ENCODE measurements at places on chromosomes 5 and 9.

DNA sequence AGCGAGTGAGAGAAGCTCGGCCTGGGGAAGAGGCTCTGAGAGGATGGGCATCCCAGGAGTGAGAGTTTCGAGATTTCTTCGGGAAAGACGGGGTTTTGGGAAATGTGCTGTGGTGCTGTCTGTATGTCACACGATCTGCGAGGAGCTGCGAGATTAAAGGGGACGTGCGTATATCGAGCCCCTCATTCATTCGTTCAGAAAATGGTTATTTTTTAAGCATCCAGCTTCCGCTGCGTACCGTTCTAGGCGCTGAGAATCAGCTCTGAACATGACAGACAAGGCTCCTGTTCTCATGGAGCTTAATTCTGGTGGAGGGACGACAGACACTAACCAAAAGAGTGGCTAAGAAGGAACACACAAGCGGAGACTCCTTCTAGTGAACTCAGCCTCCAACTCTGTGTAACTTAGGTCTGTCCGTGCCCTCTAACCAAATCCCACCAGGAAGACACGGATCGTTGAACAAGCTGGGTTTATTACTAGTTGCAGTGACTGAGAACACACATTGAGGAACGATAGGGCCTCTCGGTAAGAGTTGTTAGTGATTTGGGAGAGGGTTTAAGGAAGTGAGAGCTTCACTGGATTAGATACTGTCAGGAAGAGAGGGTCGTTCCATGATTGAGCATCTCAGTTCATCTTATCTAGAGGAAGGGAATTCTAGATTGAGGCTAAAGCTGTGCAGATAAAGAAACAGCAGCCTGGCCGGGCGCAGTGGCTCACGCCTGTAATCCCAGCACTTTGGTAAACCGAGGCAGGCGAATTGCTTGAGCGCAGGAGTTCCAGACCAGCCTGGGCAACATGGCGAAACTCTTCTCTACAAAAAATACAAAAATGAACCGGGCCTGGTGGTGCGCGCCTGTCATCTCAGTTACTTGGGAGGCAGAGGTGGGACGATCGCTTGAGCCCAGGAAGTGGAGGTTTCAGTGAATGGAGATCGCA lies 1.0 kb upstream of the FBXW11 start:
- DNase-seq, result no peak

DNA sequence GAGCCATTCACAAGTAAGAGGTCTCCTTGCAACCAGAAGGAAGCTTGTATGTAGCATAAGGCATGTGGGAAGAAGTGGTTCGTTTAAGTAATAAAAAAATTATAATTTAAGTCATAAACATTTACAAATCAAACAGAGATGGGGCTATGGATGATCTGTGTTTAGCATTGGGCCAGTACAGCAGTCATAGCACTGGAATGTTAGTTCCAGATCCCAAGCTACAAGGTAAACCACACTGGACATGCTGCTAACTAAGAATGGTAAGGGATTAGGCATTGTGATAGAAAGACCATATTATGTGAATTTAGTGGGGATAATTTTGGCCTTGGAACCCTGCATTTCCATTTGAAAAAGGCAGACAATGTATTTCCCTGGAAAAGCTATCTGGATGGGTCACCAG lies 170.4 kb upstream of the KCNN2 start:
- DNase-seq, result no peak

DNA sequence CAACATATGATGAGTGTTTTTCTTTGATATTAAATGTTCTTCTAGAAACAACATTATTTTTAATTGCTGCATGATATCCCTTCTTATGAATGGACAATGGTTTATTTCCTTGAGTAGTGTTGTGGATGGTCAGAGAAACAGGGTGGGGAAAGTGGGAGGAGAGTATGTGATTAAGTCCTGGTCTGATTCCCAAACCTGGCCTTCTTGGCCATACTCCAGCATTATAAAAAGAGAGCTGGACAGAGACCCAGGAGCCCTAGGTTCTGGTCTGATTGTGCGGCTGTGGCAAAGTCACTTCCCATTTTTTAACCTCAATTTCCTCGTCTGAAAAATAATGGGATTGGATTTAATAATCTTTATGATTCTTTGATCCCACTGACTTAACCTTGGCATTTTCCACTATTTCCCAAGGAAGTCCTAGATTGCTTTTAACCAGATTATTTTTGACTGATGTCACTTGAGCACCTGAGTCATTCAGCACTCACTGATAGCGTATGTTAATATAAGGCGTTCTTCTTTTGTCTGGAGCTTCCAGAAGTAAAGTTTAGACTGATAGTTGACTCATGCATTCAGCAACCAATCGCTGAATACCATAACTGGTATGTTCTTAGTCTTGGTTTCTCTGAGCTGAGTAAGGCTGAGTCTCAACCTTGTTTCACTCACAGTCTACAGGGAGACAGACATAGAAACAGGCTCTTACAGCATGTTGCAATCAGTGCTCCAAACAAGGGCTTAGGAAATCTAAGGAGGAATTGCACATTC lies 26.2 kb downstream of the OSMR start:
- DNase-seq, result no peak

DNA sequence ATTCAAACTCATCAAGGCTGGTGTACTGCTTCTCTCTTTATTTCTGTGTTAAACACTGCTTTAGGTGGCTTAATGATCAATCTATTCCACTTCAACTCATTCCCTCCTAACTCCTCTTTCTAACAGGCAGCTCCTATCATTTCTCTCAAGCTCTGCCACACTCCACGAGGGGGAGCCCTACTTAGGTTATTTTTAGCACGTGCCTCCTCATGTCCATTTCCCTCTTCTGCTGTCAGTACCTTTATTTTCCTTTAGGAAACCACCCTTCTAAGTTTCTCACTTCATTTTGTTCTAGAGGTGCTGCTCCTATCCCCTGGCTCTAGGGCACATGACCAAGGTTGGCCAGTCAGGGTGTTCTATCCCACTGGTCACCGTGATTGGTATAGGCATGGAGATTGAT lies 6.7 kb upstream of the BRINP1 start:
- DNase-seq, result peak; percentile 24

DNA sequence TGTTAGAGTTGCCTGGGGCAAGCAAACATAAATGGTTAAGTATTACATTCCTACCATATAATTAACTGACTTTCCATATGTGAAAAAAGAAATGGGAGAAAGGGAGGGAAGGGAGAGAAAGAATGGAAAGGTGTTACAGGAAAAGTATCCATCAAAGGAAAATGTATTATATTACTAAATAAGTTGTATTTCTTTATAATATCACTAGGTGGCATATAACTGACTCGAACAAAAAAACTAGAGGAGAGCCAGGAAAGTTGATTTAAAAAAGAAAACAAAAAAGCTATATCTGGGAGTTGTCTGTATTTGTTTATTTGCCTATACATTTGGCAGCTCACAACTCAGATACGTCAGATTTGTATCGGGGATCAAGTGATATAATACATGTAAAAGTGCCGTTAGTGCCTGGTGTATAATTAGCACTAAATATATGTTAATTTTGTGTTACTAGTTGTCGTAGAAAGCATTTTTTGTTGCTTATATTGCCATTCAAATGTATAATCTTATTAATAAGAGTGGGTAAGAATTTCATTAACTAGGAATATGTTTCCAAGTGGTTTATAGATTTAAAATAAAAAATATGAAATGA lies 59.6 kb upstream of the ADAMTS19 start:
- DNase-seq, result no peak

DNA sequence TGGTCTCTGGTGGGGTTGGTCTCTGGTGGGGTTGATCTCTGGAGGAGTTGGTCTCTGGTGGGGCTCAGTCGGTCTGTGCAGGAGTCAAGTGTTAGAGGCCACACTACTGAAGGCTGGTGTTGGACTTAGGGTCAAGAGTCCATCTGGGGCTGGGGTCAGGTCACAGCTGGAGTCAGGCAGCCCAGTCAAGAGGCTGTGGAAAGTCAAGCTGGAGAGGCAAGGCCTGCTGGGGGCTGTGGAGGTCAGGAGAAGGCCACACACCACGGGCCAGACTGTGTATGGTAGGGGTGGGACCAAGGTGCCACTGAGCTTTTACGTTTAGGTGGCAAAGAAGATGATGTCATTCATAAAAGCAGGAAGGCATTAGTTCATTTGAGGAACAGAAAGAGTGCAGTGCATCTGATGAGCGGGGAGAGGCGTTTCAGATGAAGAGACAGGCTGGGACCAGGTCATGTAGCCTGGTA lies 16.7 kb upstream of the CD74 start:
- DNase-seq, result no peak

- no peak for DNase-seq
Observed at GRCh38 chr5:172528440-172528839, 74.1 kb upstream of the SH3PXD2B start.
